ENCODE measurements at places on chromosomes 5 and 9. TPM values are rescaled to one million over a fixed set of nuclear protein-coding genes. Genes with fewer than 3 reads are reported as not detected.

Gene KCNV2
- total RNA-seq, result not detected

Gene C9orf153
- total RNA-seq, result 0.46 TPM

Gene PCDHB2
- 3.5 TPM for total RNA-seq

Gene CARTPT
- total RNA-seq, result not detected

Gene CSF2
- 1.7 TPM for total RNA-seq

Gene SLC6A18
- not detected for total RNA-seq

Gene PCDHB8
- 0.32 TPM for total RNA-seq

Gene MLANA
- not detected for total RNA-seq

Gene HRH2
- total RNA-seq, result 0.82 TPM

Gene TAS2R1
- total RNA-seq, result not detected

Gene CXCL14
- total RNA-seq, result 0.16 TPM

Gene PCDHGA7
- total RNA-seq, result 1.0 TPM

Gene FGD3
- 0.16 TPM for total RNA-seq

Gene LHX3
- total RNA-seq, result 0.09 TPM

Gene FSD1L
- total RNA-seq, result 4.3 TPM

Gene RXRA
- 22.9 TPM for total RNA-seq

Gene HOMER1
- total RNA-seq, result 7.0 TPM

Gene GAS1
- total RNA-seq, result 0.14 TPM

Gene SPINK4
- not detected for total RNA-seq

Gene SAXO1
- not detected for total RNA-seq

Gene TMOD1
- 2.9 TPM for total RNA-seq

Gene RPL12
- total RNA-seq, result 2,609 TPM

Gene SH3GL2
- total RNA-seq, result 0.09 TPM

Gene YTHDC2
- 7.8 TPM for total RNA-seq

Gene TIMD4
- 1.3 TPM for total RNA-seq

All from A549 treated with CORT108297 at 1 μM for 4 hours (cell line).